ENCODE measurements at places on chromosomes 11 and 22.

- DNase-seq = no peak
These were observed 73.8 kb upstream of the OPCML start for GRCh38 chr11:133606124-133606523.

DNA sequence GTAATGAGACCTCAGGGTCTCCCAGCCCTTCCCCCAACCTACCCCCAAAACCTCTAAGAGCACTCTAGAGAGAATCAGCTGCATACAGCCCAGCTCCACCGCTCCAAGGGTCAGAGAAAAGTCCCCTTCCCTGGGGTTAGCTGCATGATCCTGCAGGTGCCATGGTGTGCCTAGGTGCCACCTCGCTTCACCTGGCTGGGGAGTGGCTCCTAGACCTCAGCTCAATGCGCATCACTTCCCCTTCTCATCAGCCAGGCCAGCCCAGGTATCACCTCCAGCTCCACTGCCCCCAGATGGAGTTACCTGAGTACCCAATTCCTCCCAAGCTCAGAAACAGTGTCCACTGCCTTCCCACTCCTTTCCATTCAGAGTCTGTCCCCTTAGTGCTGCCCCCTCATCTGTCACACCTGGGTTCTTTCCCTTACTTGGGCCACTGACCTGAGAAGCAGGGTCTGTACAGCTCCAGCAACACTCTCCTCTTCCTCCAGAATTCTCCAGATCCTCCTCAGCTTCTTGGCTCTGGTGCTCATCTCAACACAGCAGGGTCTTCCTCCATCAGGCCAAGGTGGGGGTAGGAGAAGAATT, 1.3 kb downstream of the STARD10 start:
- DNase-seq = no peak

DNA sequence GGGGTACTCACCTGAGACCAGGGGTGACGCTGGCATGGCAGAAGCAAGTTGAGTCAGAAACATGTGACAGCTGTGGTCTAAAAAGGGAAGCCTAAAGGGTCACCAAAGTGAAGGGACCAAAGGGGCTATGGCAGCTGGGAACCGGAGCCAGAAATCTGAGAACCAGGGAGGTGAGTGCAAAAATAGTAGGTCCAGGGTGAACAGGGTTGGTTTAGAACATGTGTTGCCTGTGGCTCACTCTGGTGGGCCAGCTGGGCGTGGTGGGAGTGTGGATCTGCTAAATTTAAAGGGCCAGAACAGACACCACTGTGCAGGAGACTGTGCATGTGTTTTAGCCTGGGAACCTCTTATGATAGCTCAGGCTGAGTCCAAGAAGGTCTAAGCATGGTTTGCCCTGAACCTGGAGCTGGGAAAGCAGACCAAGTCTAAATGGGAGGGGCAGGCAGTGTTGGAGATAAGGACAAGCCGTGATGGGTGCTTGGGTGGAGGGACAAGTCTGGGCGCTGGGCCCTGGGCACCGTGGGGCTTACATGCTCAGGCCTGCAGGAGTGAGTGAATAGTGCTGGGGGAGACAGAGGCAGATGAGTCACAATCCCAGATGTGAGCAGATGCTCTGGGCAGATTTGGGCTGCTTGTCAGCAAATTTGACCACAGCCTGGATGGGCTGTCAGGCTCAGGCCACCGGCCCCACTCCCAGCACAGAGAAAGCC, 41.4 kb upstream of the ZBED5 start:
- peak; percentile 47 for DNase-seq

DNA sequence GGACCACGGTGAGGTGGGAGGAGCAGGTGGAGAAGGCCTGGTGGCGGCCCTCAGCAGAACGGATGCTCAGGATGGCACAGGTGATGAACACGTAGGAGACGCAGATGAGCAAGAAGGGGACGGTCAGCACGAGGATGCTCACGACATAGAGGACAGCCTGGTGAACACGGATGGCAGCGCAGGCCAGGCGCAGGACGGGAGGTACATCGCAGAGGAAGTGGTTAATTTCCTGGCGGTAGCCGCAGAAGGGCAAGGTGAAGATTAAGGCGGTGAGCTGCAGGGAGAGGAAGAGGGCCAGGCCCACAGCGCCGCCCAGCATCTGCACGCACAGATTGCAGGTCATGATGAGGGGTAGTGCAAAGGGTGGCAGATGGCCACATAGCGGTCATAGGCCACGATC, 24.0 kb upstream of the OR10W1 start:
- no peak for DNase-seq

- DNase-seq = no peak
These were observed 36.9 kb downstream of the MOB2 start for GRCh38 chr11:1449490-1450243.

DNA sequence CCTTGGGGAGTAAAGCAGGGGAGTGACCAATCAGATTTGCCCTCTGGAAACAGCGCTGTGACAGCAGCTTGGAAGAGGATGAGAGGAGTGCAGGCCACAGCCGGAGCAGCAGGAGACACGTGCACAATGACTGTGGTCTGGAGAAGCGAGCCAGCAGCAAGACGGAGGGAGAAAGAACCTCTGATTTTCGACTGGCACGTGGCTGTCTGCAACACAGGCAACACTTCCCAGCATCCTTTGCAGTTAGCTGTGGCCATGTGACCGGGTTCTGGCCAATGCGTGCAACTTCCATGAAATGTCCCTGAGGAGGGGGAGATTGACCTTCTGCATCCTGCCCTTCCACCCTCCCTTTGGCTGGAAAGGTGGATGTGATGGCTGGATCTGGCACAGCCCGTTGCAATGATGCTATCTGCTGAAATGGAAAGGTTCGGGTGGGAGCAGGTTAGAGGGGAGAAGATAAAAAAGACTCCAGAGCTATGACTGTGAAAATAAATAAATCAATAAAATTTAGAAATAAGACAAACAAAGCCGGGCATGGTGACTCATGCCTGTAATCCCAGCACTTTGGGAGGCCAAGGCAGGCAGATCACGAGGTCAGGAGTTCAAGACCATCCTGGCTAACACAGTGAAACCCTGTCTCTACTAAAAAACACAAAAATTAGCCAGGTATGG, 15.6 kb downstream of the PLA2G6 start:
- no peak for DNase-seq

- DNase-seq = no peak
These were observed 8.3 kb downstream of the WT1 start for GRCh38 chr11:32426819-32427615.

DNA sequence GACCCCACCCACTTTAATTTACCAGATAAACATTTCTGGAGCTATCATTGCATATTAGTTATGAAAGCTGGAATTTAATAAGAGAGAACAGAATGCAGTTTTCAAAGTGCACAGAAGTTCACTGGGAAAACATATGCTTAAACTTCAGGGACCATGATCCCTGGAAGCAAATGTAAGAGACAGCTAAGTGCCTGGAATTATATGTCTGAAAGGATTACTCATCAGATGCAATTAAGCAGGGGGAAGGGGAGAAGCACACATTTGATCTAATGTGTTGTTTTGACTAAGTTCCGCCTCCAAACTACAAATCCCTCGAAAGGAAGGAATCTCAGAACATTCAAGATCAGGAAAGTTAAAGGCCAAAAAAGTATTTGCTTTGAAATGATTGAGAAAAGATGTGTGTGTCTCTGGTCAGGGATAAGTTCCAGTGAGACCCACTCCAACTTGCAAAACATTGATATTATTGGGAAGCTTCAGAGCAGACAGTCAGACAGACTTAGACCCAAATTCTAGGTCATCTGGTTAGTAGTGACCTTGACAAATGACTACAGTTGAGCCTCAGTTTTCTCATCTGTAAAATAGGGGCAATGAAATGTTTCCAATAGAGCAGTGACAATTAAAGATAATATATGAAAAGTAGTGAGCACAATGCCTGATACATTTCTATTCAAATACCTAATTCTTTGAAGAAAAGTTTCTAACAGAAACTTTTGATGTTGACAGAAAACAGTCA, 147.6 kb downstream of the ME3 start:
- DNase-seq = peak; percentile 37

DNA sequence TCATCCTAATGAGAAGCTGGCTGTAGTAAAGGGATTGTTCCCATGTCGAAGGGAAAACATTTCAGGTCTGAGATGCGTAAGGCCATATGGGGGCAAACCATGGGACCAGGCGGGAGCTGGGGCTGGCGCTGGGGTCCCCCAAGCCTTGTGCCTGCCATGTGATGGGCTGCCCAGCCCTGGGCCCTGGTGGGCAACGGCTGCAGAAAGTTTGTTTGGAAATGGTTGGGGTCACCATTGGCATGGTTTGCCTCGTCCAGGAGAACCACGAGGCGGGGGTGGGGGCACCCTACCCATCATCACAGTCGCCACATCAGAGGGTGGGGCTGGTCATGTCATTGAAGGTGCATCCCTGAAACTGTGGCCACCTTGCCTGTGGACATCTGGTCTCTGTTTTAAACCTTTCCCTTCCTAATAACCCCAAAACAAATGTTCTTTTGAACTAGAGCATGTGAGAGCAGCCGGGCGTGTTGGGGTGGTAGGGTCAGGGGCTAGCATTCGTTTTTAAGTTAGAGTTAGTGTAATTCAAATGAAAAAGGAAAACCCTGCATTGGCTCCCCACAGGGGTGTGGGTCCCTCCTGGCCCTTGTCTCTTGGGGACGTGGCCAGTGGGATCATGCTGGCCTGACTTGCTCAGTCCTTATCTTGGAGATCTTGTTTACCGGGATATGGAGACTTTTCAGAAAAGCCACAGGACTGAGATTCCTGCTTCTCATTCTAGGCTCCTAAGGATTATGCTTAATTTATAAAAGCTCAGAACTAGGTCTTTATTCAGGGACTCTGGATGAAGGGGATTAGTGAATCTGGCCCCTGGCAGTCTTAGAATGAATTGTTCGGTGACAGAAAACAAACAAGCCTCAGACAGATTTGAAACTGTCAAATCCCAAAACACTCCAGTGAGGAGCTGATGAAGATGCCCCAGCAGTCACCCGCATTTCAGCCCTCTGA, 98.5 kb downstream of the CTTN start:
- DNase-seq = no peak
